SIG-M5 (cell line): ENCODE measurements at places on chromosomes 4 and X.

DNA sequence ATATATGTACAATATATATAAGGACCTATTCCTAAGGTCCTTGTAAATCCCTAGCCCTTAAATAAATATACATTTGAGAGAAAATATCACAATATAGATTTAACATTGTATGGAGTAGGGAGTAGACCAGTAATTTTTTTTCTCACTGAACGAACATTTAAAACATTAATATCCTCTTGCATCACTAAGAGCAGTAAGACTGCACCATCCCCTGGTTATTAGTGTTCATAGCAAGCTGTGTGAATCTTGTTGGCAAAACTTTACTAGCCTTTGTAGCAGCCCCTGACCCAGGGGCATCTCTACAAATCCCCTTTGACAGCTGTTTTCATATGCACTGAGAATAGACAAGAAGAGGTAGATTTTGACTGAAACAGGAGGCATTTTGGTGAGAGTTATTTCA, 146.5 kb downstream of the IL1RAPL2 start:
- DNase-seq, result no peak

- no peak for DNase-seq
Observed at GRCh38 chr4:82770607-82771006, 28.0 kb downstream of the SCD5 start.

- no peak for DNase-seq
Observed at GRCh38 chr4:37073226-37073840, 171.2 kb upstream of the NWD2 start.

DNA sequence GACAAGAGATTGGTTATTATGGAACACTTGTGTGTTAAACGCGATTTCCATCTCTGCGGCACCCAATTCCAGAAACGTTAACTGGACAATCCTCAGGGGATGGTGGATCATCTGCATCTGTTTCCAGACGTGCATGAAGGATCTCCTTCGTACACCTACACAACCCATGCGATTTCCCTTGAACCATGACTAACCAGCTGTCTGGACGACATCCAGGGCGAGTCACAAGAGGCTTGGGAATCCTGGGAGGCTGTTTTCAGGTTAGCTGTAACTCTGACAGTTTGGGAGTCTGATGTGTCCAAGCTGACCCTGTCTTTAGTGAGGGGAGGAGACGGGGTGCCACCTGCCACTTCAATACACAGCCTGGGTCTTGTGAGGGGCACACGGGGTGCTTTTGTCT, 84.5 kb downstream of the GATB start:
- no peak for DNase-seq

DNA sequence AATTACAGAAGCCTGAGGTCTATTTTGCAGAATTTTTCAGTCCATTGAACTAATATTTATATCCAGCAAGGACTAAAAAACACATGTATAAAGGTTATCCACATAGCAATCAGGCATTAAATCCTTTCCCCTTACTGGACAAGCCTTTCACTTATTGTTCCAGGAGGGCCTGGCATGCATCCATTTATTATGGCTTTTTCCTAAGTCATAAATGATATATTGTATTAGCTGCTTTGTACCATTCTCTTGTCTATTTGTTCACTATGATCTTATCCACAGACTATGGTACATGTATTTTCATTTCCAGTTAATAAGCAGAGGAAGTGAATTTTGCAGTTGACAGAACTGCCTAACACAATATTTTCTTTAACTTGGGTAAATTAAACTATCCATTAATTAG, 105.4 kb upstream of the ANK2 start:
- no peak for DNase-seq

DNA sequence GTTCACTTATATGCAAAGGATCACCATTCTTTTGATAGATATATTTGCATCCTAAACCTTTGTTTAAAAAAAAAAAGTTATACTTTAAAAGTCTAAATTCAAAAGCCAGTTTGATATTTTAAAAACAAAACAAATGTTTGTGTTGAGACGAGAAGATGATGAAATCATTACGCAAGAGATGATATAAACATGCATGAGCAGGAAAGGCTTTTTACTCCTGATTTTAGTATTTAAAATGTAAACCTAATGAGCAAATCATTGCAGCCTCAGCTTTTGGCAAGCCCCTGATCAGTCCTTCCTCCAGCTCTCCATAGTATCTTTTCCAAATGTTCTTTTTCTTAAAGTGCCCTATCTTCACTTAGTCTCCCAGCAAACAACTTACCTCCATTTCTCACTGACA, 115.6 kb downstream of the ARAP2 start:
- no peak for DNase-seq

- DNase-seq, result no peak
Observed at GRCh38 chr4:152975380-152976211, 39.5 kb downstream of the FHDC1 start.

DNA sequence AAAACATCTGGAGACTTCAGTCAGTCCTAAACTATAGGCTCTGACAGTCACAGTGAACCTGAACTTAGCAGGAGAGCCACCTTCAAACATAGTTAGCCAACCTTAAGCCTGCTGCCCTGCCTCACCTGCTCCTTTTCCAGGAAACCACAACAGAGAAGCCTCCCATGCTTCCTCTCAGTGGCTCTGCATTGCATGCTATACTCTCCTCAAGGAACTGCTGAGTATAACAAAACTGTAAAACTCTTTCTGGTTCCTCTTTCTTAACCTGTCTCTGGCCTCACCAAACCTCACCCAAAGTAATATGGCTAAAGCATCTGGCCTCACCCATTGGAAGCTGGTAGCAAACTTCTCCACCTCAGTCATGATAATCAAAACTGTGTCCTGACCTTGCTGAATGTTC, 122.1 kb downstream of the ANKRD50 start:
- no peak for DNase-seq

DNA sequence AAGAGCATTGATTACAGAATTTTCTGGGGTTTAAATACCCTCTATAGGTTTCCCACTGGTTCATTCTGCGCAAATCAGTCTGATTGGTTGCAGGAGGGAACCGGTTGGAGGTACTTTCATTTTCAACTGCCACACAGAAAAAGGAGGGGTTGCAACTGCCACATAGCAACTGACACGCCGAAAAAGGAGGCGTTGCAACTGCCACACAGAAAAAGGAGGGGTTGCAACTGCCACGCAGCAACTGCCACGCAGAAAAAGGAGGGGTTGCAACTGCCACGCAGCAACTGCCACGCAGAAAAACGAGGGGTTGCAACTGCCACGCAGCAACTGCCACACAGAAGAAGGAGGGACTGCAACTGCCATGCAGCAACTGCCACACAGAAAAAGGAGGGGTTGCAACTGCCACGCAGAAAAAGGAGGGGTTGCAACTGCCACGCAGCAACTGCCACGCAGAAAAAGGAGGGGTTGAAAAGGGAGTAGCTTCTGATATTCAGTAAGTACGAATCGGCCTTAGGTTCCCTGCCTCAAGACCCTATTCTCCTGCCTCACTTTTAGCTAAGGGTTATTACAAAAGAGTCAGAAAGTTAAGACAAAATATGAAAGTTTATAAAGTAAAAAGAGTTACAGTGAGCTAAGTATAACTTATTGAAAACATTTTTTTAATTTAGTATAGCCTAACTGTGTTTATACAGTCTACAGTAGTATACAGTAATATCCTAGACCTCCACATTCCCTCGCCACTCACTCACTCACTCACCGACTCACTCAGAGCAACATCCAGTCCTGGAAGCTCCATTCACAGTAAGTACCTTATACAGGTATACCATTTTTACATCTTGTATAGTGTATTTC, 431.8 kb downstream of the KCTD8 start:
- no peak for DNase-seq

GRCh38 chr4:183053681-183054080, 45.4 kb upstream of the WWC2 start:
- DNase-seq, result no peak

DNA sequence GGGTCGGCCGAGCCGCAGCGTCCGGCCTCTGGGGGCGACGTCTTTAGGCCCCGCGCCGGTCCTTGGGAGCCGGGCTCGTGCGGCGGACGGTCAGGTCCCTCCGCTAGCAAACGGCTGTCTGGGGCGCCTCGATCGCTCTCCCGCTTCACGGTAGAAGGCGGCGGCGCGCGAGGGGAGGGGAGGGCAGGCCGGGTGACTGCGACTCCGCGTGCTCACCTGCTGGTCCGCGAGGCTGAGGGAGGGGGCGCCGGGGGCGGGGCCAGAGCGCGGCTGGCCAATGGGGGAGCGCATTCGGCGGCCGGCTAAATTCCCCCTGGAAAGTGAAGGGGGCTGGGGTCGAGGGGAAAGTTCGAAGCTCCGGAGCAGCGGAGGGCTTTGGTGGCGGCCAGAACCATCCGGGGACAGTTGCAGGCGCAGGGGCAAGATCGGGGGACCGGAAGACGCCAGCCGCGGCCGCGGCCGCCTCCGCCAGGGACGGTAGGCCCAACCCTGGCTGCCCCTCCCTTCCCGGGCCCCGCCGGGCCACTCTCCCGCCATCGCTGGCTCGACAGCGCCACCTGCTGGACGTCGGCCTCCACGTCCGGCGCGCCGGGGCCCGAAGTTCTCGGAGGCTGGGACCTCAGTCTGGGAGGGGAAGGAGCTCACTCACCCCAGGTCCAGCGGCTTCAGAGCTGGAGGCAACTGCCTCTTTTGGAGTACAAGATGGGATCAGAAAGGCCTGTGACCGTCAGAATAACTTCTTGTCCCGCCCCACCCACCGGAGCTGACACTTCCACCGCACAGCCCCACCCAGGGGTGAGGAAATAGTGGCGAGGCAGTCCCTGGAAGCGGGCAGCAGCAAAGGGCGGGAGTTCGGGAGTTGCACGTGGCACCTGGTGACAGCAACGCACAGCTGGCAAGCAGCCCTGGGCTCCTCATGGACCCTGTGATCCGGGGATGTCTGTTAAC, 49.9 kb downstream of the ELF4 start:
- no peak for DNase-seq

- no peak for DNase-seq
Observed at GRCh38 chr4:145613566-145614232, 5.5 kb upstream of the MMAA start.

GRCh38 chr4:25098964-25099891, 61.0 kb downstream of the SEPSECS start:
- DNase-seq, result no peak

DNA sequence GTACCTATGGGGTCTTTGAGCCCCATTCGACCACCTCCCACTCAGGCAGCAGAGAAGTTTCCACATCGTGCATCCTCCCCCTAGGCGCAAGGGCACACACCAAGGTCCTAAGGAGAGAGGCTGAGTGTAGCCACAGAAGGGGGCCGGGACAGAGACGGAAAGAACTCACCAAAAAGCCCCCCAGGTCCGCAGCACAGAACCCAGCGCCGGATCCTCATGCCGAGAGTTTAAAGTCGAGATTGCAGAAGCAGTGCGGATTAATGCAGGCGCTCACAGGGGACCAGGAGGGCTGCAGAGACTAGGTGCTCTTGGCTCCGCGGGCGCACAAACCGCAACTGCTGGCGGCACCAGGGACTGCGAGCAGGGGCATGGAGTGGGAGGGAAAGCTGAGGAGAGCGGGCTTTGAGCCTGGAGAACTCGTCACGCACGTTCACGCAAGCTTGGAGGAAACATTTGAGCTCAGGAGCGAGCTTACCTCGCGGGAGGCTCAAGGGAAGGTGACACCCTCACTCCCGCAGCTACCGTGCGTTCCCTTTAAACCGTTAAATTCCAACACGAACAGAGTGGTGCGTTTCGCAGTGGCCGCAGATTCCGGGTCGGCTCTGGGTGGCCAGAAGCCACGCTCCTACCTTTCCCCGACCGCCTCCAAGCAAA, 8.5 kb downstream of the NKX3-2 start:
- no peak for DNase-seq

DNA sequence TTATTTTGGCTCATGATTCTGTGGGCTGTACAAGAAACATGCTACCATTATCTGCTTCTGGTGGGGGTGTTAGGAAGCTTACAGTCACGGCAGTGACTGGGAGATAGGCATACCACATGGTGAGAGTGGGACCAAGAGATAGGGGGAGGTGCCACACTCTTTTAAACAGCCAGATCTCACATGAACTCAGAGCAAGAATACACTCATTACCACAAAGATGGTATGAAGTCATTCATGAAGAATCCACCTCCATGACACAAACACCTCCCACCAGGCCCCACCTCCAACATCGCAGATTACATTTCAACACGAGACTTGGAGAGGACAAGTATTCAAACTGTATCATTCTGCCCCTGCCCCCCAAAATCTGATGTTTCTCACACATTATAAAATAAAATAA, 2396.7 kb downstream of the PCDH7 start:
- no peak for DNase-seq

- DNase-seq, result no peak
Observed at GRCh38 chr4:2080429-2081300, 21.5 kb downstream of the NAT8L start.

DNA sequence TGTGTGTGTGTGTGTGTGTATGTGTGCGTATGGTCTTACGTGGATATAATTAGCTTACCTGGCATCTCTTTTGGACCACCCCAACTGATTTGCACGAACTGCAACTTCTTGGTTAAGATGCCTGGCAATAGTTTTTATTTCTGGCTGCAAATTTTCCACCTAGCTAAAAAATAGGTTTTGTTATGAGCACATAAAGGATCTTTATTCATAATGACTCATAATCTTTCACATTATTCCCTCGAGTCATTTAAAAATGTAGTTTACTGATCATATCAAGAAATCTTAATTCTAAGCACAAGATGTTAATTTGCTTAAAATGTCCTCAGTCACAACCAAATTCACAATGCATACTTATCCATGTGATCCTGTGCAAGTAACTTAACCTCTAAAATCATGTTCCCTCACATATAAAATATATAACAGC, 1.5 kb downstream of the COX18 start:
- no peak for DNase-seq

DNA sequence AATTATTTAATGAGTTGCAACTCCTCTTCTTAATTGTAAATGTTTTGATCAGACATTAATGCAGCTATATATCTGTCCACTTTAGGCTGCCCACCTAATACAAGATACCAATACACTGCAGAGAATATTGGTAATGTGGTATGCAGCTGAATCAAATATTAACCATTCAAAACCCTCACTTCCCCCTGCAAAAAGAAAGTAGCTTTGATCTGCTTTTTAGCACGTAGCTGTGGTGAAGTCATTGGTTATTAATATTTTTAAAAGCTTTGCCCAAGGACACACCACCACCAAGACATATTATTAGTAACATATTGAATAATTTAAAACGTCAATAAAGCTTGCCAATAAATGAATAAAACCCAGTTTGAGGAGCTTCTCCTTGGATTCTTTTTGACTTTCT, 28.6 kb upstream of the CYP2U1 start:
- DNase-seq, result no peak

- no peak for DNase-seq
Observed at GRCh38 chr4:81454499-81454898, 17.2 kb downstream of the RASGEF1B start.

- no peak for DNase-seq
Observed at GRCh38 chrX:13226214-13226613, 93.6 kb downstream of the ATXN3L start.

- no peak for DNase-seq
Observed at GRCh38 chr4:147645099-147645498, 27.9 kb downstream of the TMEM184C start.

GRCh38 chr4:68299492-68300457, 50.1 kb downstream of the YTHDC1 start:
- no peak for DNase-seq

- no peak for DNase-seq
Observed at GRCh38 chr4:148021686-148022085, 289.8 kb downstream of the ARHGAP10 start.

- no peak for DNase-seq
Observed at GRCh38 chrX:20433388-20433775, 166.7 kb upstream of the RPS6KA3 start.
